ENCODE measurements at places on chromosomes 3 and 15.

- peak; percentile 100 for DNase-seq
Observed at GRCh38 chr15:96273317-96274086, 57.0 kb upstream of the NR2F2 start.

DNA sequence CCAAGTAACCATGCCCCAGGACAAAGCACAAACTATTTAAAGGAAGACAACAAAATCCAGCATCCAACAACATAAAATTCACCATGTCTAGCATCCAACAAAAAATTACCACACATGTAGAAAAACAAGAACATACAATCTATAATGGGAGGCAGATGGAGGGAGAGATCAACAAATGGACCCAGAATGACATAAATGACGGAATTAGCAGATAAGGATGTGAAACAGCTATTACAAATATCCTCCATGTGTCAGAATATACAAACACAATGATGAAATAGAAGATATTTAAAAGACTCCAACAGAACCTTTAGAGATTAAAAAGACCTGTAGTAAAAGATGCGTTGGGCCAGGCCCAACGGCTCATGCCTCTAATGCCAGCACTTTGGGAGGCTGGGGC, 10.8 kb downstream of the LYSMD4 start:
- no peak for DNase-seq

DNA sequence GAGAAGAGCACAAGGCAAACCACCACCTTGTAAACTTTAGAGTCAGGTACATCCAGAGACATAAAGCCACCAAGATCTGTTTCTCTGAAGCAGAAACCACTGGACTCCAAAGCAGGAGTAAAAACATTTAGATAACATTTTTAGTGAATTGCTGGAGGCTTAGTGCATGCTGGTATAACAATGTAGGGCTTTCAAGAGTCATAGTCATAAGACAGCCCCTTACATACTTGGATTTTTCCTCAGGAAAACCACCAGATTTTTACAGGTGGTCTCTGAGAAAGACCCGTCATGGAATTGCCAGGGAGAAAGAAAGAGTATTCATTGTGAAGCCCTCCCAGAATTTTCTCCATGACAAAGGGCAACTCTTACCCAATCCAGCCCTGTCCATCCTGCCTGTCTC, 434.5 kb upstream of the NAALADL2 start:
- no peak for DNase-seq

DNA sequence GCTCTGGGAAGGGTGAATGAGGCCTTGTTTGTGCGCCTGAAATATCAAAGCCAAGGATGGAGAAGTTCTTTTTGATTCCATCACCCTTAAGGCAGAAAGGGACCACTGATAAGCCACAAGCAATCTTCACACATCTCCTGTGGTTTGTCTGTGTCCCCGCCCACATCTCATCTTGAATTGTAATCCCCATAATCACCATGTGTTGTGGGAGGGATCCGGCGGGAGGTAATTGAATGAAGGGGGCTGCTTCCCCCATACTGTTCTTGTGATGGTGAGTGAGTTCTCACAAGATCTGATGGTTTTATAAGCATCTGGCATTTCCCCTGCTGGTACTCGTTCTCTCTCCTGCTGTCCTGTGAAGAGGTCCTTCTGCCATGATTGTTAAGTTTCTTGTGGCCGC, 329.6 kb upstream of the RGMA start:
- no peak for DNase-seq

- DNase-seq = peak; percentile 3
Observed at GRCh38 chr15:56208641-56209155, 35.0 kb downstream of the RFX7 start.

- no peak for DNase-seq
Observed at GRCh38 chr3:134072881-134073582, 43.3 kb upstream of the SLCO2A1 start.

GRCh38 chr3:105956306-105956705, 87.5 kb upstream of the CBLB start:
- DNase-seq = no peak

GRCh38 chr3:143699424-143699823, 148.8 kb downstream of the SLC9A9 start:
- no peak for DNase-seq

- peak; percentile 72 for DNase-seq
Observed at GRCh38 chr15:89837134-89837829, 22.6 kb upstream of the ANPEP start.

DNA sequence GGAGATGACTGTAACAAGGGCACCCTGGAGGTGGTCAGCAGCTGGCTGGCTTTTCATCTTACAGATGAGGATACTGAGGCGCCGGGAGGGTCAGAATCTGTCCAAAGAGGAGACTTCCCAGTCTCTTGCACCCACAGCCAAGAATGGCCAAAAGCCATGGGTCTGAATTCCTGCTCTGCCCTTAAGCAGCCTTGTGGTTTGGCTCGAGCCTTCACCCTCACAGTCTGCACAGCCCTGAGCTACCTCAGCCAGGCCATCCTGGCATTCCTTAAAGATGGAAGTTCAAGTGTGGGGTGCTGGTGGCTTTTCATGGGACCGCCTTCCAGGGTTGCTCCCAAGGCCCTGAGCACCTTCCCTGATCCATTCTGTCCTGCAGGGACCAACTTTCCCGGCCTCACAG, 59.2 kb downstream of the CACNA2D2 start:
- no peak for DNase-seq

- DNase-seq = peak; percentile 90
Observed at GRCh38 chr3:27544372-27544865, 60.2 kb upstream of the SLC4A7 start.

- no peak for DNase-seq
Observed at GRCh38 chr3:36520241-36521006, 140.1 kb downstream of the STAC start.

- DNase-seq = no peak
Observed at GRCh38 chr15:70200511-70201424, 103.1 kb upstream of the TLE3 start.

GRCh38 chr3:12984023-12984823, 89.0 kb downstream of the IQSEC1 start:
- DNase-seq = peak; percentile 66

DNA sequence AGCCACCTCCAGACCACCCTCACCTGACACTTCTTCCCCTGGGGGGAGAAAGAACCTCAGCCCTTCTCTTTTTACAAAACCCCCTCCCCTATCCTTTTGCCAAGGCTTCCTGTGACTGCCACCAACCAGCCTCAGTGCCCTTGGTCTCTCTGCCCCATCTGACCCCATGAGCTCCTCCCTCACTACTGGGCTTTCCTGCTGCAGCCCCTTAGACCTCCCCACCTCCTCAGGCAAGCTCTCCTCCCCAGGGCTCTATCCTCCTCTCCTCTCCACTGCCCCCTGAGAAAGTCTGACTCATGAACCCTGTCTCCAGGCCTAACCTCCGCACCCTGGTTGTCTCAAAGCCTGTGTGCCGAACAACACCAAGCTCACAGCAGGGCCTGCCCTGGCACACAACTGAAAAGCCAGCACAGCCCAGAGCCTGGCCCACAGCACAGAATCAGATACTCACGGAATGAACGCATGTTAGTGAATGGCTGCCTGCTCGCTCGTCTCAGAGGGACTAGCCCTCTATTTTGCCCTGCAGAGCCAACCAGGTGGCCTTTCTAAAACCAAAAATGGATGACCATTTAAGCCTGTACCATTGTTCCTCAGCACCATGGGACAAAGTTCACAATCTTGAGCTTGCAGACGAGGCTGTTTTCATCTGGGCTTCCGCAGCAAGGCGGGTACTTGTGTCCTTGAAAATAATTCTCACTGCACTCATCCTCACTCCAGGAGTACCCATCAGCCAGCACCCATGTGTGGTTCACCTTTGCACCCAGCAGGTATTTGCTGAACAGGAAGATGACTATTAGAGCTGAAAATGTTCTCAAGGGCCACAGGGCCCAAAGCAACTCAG, 1.7 kb downstream of the CHDH start:
- no peak for DNase-seq

DNA sequence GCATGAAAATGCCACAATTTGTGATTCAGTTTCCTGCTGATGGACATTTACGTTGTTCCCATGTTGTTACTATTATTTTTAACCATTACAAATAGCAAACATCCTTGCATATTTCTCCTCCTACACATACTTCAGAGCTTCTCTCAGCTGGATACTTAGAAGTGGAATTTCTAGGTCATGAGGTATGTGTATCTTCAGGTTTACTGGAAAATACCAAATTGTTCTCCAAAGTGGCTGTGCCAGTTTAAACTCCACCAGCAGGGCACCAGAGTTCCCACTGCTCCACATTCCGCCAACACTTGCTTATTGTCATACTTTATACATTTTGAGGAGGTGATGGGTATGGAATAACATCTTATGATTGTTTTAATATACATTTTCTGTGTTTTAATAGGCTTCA, 45.7 kb downstream of the PRR23E start:
- no peak for DNase-seq

DNA sequence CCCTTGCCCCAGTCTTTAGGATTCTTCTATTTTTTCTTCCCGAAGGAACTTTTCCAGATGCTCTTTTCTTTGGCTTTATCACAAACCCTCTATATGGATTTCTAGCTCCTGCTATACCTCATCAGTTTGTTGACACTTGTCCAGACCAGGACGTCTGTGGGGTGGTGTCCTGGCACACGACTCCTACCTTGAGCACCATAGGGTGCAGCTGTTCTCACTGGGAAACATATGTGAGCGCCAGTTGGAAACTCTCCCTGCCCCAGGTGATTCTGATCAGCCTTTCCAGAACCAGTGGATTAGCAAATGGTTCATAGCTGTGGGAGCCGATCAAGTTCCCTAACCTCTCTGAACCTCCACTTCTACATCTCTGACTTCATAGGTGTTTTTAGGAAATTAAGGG, 40.6 kb upstream of the USP3 start:
- no peak for DNase-seq

GRCh38 chr3:99978221-99978620, 136.1 kb downstream of the FILIP1L start:
- DNase-seq = no peak

GRCh38 chr3:50164984-50165909, 10.1 kb downstream of the SEMA3F start:
- DNase-seq = peak; percentile 40

GRCh38 chr3:104951426-104951825, 415.3 kb upstream of the ALCAM start:
- DNase-seq = peak; percentile 10

GRCh38 chr3:54793171-54793570, 134.7 kb downstream of the LRTM1 start:
- DNase-seq = no peak

DNA sequence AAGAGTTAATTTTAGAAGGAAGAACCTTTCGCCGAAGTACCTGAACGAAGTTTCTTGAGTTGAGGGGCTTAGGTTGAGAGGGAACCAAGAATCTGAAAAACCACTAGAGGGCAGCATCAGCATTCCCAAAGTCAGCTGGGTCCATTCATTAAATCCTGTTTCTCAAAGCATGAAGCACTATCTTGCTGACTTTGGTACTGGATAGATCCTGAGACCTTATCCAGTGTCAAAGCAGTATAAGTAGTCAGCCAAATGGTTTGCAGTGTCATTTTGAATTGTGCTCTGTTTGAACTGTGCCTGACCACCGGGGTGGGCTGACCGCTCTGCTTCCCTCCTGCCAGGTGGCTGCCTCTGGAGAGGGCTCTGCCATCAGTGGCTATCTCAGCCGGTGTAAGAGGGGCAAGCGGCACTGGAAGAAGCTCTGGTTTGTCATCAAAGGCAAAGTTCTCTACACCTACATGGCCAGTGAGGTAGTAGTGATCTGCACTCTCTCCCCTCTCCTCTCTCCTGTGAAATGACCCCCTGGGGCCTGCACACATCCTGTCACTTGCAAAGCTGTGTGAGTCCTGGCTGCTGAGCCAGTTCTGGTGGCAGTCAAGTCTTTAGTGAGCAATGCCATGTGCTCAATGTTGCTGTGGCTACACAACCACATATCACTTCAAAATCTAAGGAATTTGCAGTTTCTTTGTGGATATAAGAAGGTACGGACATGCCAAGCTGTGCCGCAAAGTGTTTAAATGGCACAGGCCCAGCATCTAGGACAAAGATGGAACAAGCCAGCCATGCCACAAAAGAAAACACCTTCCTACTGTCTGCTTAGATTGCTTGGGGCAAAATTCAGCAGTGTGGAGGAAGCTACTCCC, 21.4 kb upstream of the NR2C2 start:
- DNase-seq = peak; percentile 73

DNA sequence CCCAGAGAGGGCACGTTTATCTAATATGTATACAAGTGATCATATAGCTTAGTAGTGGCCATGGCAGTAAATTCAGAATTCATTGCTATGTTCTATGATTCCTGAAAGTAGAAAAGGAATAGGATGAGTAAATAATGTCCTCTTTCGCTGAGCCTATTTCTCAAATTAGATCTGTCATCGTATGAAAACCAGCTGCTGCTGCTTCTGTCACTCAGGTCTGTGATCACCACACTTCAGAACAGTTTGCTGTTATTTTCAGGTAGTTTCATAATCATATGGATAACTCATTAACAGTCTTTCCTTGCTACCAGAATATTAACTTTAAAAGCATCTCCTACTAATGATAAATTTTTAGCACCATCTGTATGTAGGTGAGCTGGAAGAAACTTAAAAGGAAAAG, 289.1 kb upstream of the AZI2 start:
- no peak for DNase-seq

DNA sequence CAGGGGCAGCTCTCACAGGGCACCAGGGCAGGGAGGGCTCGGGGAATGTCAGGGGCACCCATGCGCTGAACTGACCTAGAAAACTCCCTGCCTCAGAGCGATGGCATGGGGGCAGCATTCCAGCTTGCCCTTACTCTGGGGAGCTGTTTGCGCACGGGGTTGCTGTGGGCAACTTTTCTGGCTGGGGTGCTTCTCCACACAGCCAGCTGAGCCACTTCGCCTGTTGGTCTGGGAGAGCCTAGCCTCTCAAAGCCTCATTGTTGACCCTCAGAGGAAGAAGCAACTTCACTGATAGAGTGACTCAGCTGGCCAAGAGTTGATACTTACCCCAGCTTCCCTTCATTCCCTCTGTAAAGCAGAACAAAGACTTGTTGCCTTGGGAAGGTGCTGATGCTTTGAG, 42.6 kb upstream of the MRPS22 start:
- peak; percentile 47 for DNase-seq

DNA sequence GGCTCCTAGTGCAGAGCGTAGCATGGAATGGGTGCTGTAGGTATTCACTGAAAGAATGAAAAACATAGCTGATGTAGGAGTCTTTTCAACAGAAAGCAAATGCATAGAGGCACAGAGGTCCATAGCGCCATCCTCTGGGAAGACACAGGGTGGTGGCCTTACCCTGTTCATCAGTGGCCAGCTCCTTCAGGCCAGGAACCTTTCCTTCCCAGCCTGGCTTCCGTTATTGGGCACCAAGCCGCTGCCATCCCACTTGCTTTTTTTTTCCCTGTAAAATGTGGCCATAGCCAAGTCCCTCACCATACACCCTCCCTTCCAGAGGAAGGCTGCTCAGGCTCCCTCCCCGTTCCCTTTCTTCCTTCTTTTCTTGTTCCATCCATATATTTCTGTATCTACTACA, 118.1 kb downstream of the ZNF621 start:
- DNase-seq = no peak

Measured in fibroblast of mammary gland (primary cell).